ENCODE measurements at places on chromosomes 5 and 9.

DNA sequence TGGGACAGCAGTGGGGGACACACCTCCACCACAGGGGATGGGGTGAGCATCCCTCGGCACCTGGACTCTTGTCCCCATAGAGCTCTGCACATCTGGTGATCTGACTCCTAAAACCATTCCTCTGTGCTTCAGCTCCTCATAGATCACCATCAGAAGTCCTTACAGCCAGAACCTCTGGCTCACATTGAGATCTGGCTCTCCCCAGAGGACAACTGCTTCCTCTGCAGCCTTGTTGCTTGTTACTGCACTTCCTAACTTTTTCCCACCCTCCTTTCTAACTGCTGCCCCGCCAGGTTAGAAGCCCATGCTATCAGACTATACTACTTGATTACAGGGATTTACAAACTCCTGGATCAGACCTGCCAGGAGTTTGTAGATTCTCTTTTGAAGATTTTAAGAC, 64.5 kb downstream of the ARSB start:
- DNase-seq, result no peak

- no peak for DNase-seq
Observed at GRCh38 chr5:134115806-134116175, 1.3 kb downstream of the TCF7 start.

DNA sequence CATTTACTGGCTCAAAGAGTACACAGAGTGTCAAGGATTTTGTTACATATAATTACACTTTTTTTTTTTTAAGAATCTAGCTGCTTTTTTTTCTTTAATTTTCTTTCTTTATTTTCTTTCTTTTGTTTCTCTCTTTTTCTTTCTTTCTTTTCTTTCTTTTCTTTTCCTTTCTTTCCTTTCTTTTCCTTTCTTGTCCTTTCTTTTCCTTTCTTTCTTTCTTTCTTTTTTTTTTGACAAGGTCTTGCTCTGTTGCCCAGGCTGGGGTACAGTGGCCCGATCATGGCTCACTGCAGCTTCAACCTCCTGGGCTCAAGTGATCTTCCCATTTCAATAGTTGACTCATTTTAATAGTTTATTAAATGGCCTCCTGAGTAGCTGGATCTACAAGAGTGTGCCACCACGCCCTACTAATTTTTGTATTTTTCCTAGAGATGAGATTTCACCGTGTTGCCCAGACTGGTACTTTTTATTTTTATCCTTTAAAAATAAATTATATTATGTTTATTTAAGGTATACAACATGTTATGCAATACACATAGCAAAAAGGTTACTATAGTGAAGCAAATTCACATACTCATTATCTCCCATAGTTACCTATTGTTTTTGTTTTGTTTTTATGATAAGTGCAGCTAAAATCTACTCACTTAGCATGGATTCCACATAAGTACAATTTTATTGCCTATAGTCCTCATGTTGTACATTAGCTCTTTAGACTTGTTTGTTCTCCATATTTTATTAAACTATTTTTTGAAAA, 381.5 kb upstream of the KLF4 start:
- no peak for DNase-seq

- no peak for DNase-seq
Observed at GRCh38 chr5:127518319-127518621, 830 bp downstream of the PRRC1 start.
